ENCODE measurements at places on chromosomes 1 and 21. TPM values are rescaled to one million over a fixed set of nuclear protein-coding genes. Genes with fewer than 3 reads are reported as not detected.
A peak's percentile ranks its signal among the peaks of the same experiment; 100 is the strongest.

LYPLA2 gene
- total RNA-seq, result 43.9 TPM

MFAP2 gene
- 2.5 TPM for total RNA-seq

- no peak for DNase-seq
Measured at GRCh38 chr1:11314959-11315358, 42.0 kb downstream of the UBIAD1 start.

DNA sequence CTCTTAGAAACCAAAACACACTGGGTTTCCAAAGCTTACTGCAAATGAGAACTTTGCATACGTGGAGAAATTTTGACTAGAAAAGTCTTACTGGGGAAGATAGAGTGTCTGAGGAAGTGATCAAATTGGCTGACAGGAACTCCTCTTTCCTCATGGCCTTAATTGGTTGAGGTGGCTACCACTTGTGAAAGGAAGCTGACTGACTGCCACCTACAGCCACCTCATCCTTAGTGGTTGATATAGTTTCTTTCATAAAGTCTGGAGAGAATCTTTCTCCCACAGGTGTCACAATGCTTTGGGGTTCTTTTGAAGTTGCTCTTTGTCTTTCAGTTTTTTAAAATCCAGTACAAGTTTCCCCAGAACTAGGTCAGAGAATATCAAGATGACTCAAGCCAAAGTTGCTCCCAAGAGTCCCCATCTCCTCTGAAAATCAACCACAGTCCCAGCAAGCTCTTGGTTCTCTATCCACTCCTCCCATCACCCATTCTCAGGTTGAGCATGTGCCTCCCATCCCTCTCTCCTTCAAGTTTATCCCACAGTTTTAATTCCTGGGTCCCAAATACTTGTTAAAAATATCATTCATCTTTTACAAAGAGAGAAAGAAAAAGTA, 43.3 kb downstream of the GPR88 start:
- DNase-seq, result no peak

GRCh38 chr1:66778266-66778665, 22.8 kb downstream of the INSL5 start:
- no peak for DNase-seq

GRCh38 chr1:231951374-231951773, 324.8 kb downstream of the DISC1 start:
- peak; percentile 69 for DNase-seq

All from IMR-90 (cell line).